ENCODE measurements at places on chromosomes 5 and 9.

DNA sequence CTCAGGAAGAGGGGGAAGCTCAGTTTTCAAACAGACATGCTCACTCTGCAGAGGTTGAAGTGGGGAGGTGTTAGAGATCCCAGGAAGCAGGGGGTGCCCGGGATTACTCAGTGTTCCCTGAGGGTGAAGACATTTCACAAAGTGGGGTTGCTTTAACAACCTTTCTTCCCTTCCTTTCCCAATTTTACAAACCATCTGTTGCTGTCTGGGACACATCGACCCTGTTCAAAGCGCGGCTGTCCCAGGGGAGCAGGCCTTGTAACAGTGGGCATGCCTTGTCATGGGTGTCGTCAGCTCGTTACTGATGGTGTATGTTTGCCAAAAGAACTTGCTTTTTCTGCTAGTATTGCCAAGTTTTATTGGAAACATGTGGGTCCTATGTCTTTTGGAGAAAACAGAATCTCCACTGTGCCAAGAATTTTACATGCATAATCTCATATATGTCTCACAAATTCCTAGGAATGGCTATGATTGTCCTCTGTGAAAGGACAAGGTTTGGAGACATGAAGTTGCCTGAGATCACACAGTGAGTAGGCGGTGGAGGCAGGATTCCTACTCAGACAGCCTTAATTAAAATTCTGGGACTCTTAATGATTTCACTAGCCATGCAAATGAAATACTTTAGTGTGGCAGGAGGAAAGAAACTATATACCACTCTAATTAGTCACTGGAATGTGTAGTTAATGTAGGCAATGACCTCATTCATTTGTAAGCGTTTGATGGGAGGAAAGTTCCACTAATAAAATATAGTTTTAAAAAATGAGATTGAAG is 198.9 kb downstream of the NXNL2 start:
- no peak for DNase-seq

GRCh38 chr5:55440188-55440646 is 94.5 kb downstream of the PLPP1 start:
- DNase-seq, result no peak

GRCh38 chr5:136098176-136098575 is 34.5 kb upstream of the SMAD5 start:
- no peak for DNase-seq

DNA sequence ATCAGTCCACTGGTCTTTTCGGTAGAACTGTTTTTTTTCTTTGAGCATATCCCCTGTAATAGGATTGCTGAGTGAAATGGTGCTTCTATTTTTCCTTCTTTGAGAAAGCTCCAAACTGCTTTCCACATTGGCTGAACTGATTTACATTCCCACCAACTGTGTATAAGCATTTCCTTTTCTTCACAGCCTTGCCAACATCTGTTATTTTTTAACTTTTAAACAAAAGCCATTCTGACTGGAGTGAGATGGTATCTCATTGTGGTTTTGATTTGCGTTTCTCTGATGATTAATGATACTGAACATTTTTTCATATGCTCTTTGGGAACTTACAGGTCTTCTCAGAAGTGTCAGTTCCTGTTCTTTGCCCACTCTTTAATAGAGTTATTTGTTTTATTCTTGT is 764.7 kb downstream of the MTRR start:
- DNase-seq, result no peak

- no peak for DNase-seq
Observed at GRCh38 chr9:135905380-135906258, 1.7 kb downstream of the CAMSAP1 start.
